Esophagus squamous epithelium (tissue), 5 donors: ENCODE measurements at places on chromosomes 4 and X.

- DNase-seq, result no peak
These were observed 177.8 kb upstream of the ATP6AP2 start for GRCh38 chrX:40402831-40403533.

- no peak for DNase-seq
These were observed 107.3 kb upstream of the PRDX4 start for GRCh38 chrX:23559975-23560374.

- DNase-seq, result no peak
These were observed 43.2 kb downstream of the GALNT7 start for GRCh38 chr4:173211838-173212237.

- DNase-seq, result no peak
These were observed 10.0 kb upstream of the RHOXF2B start for GRCh38 chrX:120087289-120088017.

DNA sequence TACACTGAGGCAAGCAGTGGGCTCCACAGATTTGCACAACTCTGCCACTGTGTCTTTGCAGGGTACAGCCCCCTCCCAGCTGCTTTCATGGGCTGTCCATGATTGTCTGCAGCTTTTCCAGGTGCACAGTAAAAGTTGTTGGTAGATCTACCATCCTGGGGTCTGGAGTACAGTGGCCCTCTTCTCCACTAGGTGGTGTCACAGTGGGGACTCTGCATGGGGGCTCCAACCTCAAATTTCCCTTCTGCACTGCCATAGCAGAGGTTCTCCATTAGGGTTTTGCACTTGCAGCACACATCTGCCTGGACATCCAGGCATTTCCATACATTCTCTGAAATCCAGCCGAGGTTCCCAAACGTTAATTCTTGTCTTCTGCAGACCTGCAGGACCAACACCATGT is 1002.3 kb downstream of the FAM133A start:
- no peak for DNase-seq

- DNase-seq, result no peak
These were observed 23.5 kb downstream of the NAT8L start for GRCh38 chr4:2082627-2083026.

DNA sequence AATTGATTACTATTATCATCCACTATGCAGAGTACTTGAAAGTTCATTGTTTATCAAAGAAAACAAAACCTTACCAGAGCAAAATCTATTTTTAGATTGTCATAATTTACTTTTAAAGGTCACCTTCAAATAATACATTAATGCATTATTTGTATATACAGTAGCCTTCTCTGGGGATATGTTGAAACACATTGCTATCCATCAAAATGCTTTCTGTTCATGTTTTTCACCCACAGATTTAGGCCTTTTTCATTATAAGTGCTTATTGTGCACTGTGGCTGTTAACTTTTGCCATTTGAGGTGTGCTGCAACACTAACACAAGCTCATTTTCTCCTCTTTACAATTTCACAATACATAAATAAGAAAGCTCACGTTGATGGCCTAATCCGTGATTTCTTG is 74.1 kb upstream of the ANKRD50 start:
- DNase-seq, result no peak

DNA sequence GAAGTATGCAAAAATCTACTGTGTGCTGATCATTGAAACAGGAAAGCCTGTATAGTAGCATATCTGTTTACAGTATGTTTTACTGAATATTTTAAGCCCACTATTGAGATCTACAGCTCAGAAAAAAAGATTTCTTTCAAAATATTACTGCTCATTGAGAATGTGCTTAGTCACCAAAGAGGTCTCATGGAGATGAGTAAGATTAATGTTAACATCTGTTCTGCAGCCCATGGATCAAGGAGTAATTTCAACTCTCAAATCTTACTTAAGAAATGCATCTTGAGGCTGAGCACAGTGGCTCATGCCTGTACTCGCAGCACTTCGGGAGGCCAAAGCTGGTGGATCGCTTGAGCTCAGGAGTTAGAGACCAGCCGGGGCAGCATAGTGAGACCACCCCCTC is 3.3 kb downstream of the RNF4 start:
- DNase-seq, result no peak

DNA sequence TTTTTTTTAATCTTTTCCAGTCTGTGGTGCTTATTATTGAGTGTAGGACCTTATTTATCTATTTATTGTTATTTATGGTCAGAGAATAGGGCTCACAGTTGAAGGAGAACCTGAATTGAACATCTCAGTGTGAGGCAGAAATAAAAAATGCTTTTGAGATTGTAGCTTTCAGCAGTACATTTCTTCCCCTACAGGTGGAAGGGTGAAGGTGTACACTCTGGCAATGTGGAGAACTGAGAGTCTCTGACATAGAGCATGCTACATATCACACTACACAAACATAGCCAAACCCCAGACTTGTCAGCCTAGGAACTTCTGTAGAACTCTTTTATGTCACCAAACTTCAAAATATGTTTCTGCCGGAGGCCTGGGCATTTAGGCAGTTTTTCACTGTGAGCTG is 140.2 kb downstream of the STIM2 start:
- DNase-seq, result no peak

DNA sequence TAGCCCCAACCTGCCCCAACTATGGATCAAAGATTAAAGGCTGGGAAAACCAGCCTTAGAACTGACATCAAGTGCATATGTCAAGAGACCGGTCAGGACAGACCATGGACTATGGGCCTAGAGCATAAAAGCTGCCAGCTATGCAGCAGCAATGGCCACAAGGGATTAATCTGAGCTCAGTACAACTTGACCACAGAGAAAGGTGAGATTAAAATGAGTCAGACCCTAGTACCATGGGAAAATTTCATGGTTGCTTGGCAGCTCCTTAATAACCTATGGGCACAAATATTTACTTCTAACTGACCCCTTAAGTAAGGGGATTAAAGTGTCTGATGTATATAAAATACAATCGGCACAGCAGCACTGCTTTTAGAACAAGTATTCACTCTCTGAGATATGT is 54.4 kb downstream of the CBR4 start:
- no peak for DNase-seq

DNA sequence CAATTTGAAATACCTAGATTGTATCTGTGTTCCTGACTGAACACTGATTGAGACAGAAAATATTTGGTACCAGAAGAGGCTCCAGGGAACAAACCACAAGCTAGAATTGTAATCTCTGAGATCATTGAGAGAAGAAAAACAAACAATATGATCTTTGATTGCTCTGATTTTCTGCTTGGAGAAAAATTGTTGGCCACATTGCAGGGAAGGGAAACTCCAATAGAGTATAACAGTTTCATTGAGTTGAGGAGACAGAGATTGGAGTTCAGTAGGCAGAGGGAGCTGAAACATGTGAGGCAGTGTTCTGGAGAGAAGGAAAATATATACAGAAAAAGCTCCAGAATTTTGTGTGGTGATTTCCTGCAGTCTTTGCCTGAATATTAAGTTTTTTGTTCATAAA is 158.2 kb downstream of the C4orf33 start:
- DNase-seq, result no peak

DNA sequence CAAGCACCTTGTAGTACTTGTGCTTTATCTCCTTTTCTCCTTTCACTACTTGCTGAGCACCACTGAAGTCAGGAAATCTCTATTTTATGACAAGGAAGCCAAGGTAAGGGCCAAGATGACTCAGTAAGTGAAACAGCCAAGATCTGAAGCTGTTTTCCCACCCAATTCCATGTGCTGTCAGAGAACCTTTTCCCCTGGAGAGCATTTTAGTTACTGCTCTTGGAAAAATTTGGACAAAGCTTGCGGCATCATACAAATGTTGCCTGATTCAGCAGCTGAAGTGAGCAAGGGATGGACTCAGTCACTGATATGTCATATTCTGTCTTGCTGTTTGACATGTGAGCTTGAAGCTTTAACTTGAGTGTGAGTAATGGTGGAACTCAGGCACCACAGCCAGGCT is 391.4 kb downstream of the RAB28 start:
- no peak for DNase-seq

- no peak for DNase-seq
These were observed 53.9 kb upstream of the SORBS2 start for GRCh38 chr4:185865901-185866328.

GRCh38 chrX:147776988-147777387 is 134.7 kb upstream of the FMR1 start:
- no peak for DNase-seq

- no peak for DNase-seq
These were observed 217.2 kb upstream of the HCCS start for GRCh38 chrX:10893976-10894375.

DNA sequence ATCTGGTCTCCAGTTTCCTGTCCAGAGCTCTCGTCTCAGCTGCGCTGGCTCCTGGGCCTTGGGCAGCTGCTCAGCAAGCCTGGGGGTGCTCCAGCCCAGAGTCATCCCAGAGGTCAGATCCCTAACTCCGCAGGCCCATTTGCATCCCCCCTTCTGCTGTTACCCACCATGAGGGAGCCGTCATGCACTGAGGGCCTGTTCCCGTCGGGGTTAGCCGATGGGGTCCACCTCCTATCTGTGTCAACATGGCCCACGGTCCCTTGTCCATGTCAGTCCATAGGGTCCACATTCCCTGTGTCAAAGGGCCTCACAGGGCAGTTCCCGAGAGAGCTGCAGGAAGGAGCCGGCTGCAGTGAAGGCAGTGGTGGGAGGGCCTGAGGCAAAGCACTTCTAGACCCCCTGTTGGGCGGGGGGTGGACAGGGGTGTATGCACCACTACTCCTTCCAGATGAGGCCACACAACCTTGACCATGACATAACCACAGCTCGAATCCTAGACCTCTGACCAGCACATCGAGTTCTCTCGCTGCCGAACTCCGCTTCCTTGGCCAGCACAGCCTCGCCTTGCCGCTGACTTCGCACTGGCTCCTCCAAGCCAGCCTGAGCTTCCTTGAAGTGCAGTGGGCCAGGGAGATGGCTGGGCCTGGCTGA is 24.9 kb downstream of the WDR1 start:
- no peak for DNase-seq

GRCh38 chr4:1961038-1961437 is 47.7 kb downstream of the NELFA start:
- DNase-seq, result no peak

- DNase-seq, result no peak
These were observed 1925.5 kb downstream of the PCDH7 start for GRCh38 chr4:32645653-32646052.

DNA sequence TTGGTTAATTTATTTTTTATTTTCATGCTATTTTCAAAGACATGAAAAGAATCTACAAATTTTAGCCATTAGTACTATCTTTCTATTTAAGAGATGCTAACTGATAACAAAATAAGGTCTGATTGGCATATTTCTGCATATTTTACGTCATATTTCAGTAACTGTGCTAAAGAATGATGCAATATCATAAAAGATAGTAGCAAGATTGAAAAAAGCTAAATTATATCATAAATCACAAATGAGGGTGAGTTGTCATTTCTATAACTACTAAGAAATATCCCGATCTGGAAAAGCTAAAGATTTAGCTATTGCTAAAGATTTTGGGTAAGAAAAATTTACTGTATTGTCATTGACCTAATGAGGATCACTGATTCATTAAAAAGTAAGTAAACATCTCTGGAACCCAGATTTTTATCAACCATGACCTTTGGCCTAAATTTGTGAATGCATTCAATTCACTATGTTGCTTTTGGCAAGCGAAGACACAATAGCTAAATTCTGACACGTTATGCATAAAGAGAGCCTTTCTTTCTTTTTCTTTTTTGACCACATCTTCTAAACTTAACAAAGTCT is 103.6 kb downstream of the HPGD start:
- no peak for DNase-seq

- DNase-seq, result no peak
These were observed 235.0 kb downstream of the MAML3 start for GRCh38 chr4:139919004-139919403.

DNA sequence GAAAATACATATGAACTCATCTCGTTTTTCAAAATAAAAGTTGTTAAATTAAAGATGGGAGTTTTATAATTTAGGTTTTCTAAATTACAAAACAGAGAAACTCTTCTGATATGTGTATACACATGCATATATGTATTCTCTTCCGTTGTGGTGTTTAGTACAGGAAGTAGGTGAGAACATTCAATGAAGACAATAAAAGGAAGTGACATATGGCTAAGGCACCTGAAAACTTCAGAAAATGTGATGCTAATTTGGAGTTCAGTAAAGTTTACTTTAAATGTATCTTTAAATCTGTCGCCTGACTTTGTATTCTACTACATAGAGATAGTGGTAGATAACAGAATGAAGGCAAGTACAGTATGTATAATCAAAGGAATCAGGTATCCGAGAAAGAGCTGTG is 33.5 kb upstream of the ITM2A start:
- no peak for DNase-seq

DNA sequence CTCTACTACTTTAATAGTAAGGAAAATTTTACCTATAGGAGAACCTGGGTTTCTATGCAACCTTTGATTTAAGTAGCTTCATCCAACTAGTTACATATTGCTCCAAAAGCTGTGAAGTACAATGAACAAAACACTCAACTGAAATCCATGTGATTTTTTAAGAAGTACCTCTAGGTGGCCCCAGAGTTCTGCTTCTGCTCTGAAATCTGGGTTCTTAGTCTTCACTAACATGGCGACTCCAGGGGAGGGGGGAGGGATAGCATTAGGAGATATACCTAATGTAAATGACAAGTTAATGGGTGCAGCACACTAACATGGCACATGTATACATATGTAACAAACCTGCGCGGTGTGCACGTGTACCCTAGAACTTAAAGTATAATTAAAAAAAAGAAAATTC is 73.4 kb upstream of the MAGEB2 start:
- no peak for DNase-seq

DNA sequence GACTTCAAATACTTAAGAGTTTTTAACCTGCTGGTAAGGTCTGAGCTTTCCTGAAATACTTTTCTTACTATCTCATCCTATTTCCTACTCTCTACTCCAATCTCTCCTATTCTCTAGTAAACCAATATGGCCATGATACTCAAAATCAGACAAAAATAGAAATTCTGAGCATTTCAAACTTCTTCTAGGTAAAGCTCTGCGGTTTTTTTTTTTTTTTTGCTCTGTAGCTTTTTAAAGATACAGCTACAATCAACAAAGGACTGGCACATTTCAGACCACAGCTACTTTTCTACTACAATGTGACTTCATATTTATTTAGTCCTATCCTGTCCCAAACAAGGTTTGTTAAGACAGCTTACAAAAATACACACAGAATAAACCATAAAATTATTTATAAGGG is 31.1 kb downstream of the MAML3 start:
- no peak for DNase-seq

DNA sequence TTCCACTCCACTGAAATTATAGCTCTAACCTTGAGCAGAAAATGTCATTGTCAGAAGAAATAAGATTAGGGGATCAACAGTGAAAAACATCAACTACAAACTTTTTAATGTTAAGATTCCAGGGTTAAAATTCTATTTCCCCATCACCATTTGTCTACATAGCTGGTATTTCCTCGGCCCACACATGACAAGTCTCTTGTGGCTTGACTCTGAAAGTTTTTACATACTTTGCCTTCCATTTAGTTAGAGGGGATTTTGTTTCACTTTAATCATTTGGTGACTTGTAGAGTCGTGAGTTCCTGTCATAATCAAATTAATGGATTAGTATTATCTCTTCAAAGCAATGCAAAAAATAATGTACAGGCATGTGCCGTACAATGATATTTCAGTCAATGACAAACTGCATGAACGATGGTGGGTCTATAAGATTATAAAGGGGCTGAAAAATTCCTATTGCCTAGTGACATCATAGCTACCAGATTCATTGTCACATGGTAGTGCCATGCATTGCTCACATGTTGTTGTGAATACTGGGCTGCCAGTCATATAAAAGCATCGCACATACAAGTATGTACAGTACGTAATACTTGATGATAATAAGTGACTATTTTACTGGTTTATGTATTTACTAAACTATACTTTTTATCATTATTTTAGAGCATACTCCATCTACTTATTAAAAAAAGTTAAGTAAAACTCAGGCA is 72.0 kb downstream of the ING2 start:
- DNase-seq, result no peak

- DNase-seq, result no peak
These were observed 161.7 kb downstream of the DCHS2 start for GRCh38 chr4:154329939-154330338.
